ENCODE measurements at places on chromosomes 2 and 18.

DNA sequence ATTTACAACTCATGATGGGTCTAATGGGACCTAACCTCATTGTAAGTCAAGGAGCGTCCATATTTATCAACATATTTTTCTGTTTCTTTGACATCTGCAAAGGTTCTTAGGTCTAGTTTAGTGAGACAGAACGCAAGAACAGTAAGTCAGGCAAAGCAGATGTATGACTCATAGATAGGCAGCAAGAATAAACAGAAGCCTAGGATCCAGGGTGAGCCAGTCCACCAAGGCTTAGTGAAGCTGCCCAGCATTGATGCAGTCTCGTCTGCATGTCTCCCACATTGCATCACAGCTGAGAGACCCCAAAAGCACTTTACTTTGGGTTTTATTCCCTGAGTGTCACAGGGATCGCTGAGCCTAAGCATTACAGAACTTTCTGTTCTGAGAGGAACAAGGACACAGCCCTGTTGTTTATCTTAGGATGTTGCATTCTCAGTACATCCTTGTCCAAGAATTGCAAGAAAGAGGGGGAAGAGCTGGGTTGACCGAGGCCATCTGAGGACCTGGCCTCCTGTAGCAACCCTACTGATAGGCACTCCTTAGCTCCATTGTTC is 29.6 kb upstream of the TMEM177 start:
- no peak for DNase-seq

- peak; percentile 49 for DNase-seq
These were observed 74.9 kb upstream of the KLF7 start for GRCh38 chr2:207240649-207241048.

DNA sequence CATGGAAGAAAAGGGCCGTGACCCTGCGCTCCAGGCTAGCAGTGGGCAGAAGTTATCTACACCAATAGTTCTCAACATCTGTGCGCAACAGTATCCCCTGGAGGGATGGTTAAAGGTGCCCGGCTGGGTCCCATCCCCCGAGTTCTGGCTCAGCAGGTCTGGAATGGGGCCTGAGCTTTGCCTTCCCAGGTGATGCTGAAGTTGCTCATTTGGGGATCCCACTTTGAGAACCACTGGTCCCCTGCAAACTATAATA is 31.1 kb downstream of the DNMT3A start:
- no peak for DNase-seq

GRCh38 chr2:144515696-144516410 is 4.1 kb downstream of the ZEB2 start:
- DNase-seq: peak; percentile 18

- no peak for DNase-seq
These were observed 53.8 kb upstream of the SPTBN1 start for GRCh38 chr2:54402350-54402749.

- no peak for DNase-seq
These were observed 111.0 kb upstream of the MAP3K20 start for GRCh38 chr2:172964511-172965139.

DNA sequence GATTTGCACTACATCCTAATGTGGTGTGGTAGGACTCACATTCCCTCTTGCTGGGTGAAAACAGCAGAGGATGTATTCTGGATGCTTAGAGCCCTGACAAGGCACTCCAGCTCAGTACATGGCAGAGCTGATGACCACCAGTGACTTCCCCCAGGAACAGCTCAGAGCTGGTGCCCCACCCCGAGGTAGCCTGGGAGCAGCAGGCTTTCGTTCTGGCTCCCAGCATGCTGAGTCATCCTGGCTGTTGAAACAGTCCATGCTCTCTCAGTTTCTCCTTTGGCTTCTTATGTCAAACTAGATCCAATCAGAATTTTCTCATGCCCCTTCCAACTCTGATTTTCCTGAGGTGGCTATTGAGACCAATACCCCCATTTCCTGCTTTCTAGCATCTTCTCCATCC is 438.2 kb downstream of the NBAS start:
- DNase-seq: no peak

DNA sequence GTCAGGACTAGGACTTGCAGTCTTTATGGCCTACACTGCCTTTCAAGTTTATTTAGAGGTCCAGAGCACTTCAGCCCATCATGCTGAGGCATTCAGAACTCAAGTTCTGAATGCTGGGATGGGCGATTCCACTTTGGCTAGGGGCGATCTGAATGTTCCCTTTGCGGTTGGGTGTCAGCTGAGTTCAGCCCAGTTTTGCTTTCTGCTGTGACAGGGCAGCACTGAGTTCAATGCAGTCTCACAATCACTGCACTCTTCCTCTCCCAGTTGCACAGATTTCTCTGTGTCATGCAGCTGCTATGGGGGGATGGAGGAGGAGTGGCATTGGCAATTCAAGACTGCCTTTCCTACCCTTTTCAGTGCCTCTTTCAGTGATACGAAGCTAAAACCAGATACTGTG is 1232.0 kb upstream of the FAM98A start:
- DNase-seq: no peak

GRCh38 chr2:200845669-200846325 is 18.7 kb downstream of the CLK1 start:
- DNase-seq: no peak

GRCh38 chr2:120820263-120820952 is 84.7 kb downstream of the GLI2 start:
- DNase-seq: no peak

DNA sequence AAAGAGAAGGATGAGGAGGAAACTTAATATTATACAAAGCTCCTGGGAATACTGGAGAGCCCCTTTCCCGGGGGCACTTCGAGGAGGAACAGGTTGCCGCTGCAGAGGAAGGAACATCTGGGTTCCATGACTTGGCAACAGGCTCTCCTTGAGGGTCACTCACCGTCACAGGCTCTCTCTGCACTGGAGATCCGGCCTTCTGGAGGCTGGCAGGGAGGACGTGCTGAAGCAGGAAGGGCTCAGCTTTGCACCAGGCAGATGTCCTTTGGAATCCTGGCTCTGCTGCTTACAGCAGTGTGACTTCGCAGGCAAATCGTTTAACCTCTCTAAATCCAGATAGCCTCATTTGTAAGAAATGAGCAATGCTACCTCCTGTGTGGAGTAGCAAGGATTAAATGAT is 2.9 kb upstream of the DPYSL5 start:
- no peak for DNase-seq

- no peak for DNase-seq
These were observed 102.9 kb downstream of the TSN start for GRCh38 chr2:121858369-121858768.

Measured in stimulated activated CD4-positive, alpha-beta T cell treated with anti-CD3 and anti-CD28 coated beads, Interleukin-1b, Interleukin-23, amount 100 ng/mL, for 48 hours (primary cell).